ENCODE measurements at places on chromosomes 1 and 21. TPM values are rescaled to one million over a fixed set of nuclear protein-coding genes. Genes with fewer than 3 reads are reported as not detected.

The KRTAP11-1 gene
- not detected for polyA plus RNA-seq

The UTP11 gene
- 80.5 TPM for polyA plus RNA-seq

The RGS8 gene
- 0.03 TPM for polyA plus RNA-seq

The TFF2 gene
- not detected for polyA plus RNA-seq

The COQ8A gene
- polyA plus RNA-seq: not detected

The LCE1C gene
- polyA plus RNA-seq: not detected

The CELA2B gene
- polyA plus RNA-seq: not detected

The TMEM69 gene
- not detected for polyA plus RNA-seq

DNA sequence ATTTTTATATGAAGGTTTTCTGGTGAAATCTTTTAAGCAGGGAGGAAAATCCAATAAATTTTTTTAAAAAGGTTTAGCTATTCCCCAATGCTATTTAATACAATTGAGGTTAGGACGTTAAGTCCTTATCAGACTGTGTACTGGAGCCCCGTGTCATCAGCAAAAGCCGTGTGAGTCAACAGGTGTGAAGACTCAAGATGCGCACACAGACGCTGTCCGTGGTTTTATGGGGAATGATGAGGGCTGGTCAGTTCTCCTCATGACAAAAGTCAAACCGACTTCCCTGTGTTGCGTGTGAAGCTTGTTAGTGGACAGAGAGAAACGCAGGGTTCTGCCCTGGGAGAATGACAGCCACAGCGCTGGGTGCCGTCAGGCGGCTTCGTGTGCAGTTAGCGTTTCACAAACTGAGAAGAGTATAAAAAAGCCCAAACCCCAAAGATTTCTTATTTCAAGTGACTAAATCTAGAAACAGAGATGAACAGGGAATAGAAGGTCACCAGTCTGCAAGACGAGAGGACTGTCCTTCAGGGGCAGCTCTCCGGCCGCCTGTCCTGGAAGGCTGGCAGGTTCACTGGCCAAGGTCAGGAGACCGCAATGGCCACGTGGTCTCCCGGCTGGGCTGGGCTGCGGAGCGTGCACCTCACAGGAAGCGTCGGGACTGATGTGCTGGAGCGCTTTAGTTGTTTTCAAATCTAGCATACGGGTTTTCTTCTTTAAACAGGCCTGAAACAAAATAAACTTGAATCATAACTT lies 22.4 kb downstream of the PTTG1IP start:
- no peak for DNase-seq

GRCh38 chr1:186782791-186783190 lies 46.0 kb upstream of the PLA2G4A start:
- DNase-seq: no peak

- DNase-seq: no peak
Observed at GRCh38 chr1:172177849-172178248, 242.6 kb upstream of the C1orf105 start.

- no peak for DNase-seq
Observed at GRCh38 chr1:74392840-74393239, 119.6 kb downstream of the LRRC53 start.

- DNase-seq: no peak
Observed at GRCh38 chr1:220928725-220929300, 49.6 kb downstream of the HLX start.

- DNase-seq: no peak
Observed at GRCh38 chr1:4265836-4266235, 365.8 kb upstream of the C1orf174 start.

DNA sequence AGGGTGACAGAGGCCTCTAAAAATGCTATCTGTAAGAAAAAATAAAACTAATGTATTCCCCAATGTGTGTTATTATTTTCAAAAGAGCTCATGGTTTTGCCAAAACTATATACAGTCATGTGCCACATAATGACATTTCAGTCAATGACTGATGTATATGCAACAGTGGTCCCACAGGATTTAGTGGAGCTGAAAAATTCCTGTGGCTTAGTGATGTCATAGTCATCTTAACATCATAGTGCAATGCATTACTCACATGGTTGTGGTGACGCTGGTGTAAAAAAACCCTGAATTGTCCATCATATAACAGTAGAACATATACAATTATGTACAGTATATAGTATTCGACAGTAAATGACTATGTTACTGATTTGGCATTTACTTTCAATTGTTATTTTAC lies 172.4 kb downstream of the CACNA1E start:
- no peak for DNase-seq

DNA sequence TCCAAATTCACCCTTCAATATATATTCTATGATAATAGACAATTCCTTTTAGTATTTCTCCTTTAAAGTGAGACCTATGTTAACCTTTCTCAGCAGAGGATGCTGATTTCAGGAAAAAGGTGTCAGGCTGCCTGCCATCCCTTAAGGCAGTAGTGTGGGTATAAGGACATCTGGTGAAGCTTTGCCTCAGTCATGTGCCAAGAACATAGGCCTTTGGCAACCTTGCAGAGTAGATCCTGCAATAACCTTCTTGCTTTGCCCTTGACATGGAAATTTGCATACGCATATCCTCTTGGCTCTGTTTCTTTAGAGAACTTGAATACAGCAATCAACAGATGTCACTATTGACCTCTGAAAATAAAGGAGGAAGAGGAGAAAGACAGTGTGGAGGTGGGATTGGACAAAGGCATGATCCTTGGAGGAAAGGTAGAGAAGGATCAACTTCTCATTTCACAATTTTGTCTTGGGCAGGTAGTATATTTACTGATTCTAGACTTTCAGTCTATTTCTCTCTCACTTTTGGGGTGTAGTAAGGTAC lies 21.1 kb upstream of the ZRANB2 start:
- no peak for DNase-seq

- DNase-seq: no peak
Observed at GRCh38 chr1:213335084-213335483, 284.0 kb downstream of the RPS6KC1 start.

GRCh38 chr1:234865171-234866006 lies 255.4 kb upstream of the IRF2BP2 start:
- no peak for DNase-seq

- peak; percentile 73 for DNase-seq
Observed at GRCh38 chr1:16009030-16009460, 5.0 kb downstream of the SRARP start.

DNA sequence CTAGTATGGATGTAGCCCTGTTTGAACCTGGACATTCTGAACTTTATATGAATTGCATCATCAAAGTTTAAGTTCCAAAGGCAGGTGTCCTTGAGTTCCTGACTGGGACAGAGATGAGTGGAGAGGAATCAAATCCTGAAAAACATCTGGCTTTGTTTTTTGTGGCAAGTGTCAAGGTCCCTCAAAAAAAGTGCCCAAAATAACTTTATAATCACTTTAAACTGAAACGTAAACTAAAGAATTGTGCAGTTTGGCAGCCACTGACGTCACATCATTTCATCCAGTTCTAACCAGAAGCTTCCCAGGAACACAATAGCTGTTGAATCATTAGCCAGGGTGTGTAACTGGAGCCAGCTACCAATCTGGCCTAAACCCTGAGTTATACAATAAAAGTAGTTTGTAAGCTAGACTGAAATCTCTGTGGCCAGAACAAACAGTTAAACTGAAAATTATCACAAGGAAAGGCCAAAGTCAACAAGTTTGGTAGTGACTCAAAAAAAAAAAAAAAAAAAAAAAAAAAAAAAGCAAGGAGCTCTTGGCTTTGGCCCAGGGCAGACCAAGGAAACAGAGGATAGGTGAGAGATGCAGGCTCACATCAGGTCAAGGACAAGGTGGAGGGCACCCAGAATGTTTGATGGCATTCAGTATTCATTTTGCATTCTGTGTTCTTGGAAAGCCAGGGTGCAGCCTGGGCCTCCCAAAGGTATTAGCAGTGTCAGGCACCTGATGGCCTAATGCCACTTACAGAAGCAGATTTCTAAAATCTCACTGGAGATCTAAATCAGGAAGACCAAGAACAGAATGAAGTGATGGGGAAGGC lies 74.3 kb downstream of the TNFSF18 start:
- no peak for DNase-seq

- peak; percentile 40 for DNase-seq
Observed at GRCh38 chr1:15684042-15684461, at the start of gene PLEKHM2. Gene PLEKHM2 (plus strand): TSS chr1:15684320. CDS start chr1:15684559, 239 bp downstream.

- DNase-seq: peak; percentile 27
Observed at GRCh38 chr1:158285756-158286241, 3.9 kb upstream of the CD1C start.

- no peak for DNase-seq
Observed at GRCh38 chr1:87914396-87914795, 585.7 kb downstream of the LMO4 start.

GRCh38 chr1:201427963-201428362 lies 6.4 kb upstream of the TNNI1 start:
- no peak for DNase-seq

DNA sequence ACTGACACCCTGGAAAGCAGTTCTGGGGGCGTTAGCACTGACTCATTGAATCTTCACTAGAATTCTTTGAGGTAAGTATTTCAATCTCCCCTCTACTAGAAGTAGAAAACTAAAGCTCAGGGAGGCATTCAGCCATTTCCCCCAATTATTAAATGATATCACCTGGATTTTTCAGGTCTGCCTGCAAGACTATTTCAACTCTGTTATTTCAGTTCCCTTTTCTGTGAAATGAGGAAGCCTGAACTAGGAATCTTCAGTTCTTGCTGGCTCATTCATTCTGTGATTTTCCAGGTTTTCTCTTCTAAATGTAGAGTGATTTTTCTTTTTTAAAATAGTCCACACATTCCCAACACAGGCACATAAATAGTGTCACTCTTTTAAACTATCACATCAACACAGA lies 337.0 kb upstream of the NR5A2 start:
- DNase-seq: no peak

GRCh38 chr1:197170538-197170937 lies 24.1 kb upstream of the ASPM start:
- DNase-seq: no peak

DNA sequence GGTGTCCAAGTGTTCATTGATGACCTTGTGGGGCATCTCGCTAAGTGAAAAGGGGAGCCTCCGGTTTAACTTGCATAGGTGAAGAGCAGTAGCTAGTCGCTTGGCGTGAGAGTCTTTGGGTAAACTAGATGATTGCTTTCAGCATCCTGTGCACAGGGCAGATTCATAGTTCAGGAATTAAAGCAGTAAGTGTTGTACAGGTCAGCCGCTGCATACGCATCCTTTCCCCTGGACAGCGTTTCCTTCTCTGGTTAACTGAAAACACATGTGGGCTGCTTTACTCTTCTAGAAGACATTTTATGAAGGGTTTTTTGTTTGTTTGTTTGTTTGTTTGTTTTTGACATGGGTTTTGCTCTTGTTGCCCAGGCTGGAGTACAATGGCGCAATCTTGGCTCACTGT lies 12.1 kb downstream of the NDUFV3 start:
- no peak for DNase-seq

GRCh38 chr1:3313576-3313950 lies 140.9 kb upstream of the ARHGEF16 start:
- DNase-seq: peak; percentile 89

GRCh38 chr1:53324728-53325297 lies 3.1 kb downstream of the LRP8 start:
- DNase-seq: no peak

DNA sequence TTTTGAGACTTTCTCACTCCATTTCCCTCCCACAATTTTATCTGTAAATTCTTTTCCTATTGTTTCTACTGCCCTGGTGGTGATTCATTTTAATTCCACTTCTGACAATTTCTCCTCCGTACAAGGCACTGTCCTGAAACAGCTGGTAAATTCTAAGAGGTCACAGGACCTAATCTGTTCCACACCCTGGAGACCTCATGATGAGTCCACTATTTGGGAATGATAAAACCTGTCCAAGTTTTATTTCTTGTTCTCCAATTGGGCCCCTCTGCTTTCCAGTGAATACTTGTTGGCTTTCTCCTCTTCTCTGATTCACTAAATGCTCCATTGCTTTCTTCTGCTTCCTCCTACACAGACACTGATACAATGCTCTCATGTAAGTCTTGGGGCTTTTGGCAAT lies 343.1 kb upstream of the DUSP10 start:
- no peak for DNase-seq

DNA sequence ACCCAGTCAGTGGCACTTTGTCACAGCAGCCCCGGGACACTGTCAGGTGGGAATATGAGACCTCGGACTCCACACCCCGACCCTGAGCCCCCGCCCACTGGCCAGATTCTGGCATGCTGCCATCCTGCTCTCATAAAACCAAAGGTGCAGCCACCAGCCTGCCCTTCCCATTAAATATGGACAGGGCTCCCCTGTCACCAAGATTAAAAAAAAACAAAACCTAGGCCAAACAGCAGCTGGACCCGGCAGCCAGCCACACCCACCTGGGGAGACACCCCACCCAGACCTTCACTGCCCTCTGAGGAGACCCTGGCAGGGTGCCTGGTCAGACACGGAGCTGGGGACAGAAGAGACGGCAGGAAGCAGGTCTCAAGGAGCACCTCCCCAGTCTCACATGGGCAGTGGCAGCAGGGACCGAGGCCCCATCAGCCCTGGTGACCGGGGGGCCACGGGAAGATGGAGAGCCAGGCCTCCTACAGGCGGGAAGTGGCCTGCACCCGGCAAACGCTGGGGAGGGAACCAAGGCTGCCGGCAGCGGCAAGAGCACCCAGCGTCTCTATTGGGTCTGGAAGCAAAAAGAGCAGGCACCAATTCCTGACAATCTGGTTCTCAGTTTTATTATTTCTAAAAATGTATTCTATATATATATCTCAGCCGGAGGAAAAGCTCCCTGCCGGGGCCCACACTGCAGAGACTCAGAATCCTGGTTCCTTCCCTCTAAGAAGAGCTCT lies 61.9 kb downstream of the ACOT7 start:
- no peak for DNase-seq

- no peak for DNase-seq
Observed at GRCh38 chr21:41812679-41813078, 45.8 kb upstream of the RIPK4 start.

- no peak for DNase-seq
Observed at GRCh38 chr1:100358210-100358609, 5.9 kb downstream of the CDC14A start.

- DNase-seq: no peak
Observed at GRCh38 chr1:2570332-2570731, 14.2 kb downstream of the TNFRSF14 start.

DNA sequence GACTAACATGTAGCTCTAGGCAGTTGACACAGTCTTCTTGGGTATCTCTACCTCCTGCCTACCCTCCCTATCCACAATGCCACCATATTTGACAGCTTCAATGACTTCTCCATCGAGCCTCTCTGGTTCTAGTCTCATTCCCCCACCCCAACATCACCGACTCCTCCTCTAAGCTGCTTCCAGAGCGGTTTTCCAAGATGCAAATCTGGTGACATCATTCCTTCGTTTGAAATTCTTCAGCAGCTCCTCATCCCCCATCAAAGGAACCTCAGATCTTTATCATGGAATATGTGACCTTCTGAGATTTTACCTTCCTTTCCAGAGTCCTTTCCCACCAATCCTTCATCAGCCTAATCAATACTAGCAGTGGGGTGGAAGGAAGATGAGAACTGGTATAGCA lies 352.4 kb upstream of the RUNX1 start:
- DNase-seq: no peak

GRCh38 chr1:4837752-4838151 lies 183.3 kb downstream of the AJAP1 start:
- DNase-seq: no peak

- peak; percentile 20 for DNase-seq
Observed at GRCh38 chr1:100866041-100866900, 28.4 kb downstream of the EXTL2 start.

- no peak for DNase-seq
Observed at GRCh38 chr1:198199105-198199504, 42.3 kb downstream of the NEK7 start.

GRCh38 chr1:202254454-202255252 lies 61.1 kb downstream of the LGR6 start:
- DNase-seq: no peak

GRCh38 chr1:53326598-53327181 lies 1.2 kb downstream of the LRP8 start:
- DNase-seq: no peak
